ENCODE measurements at places on chromosomes 6 and 20.

DNA sequence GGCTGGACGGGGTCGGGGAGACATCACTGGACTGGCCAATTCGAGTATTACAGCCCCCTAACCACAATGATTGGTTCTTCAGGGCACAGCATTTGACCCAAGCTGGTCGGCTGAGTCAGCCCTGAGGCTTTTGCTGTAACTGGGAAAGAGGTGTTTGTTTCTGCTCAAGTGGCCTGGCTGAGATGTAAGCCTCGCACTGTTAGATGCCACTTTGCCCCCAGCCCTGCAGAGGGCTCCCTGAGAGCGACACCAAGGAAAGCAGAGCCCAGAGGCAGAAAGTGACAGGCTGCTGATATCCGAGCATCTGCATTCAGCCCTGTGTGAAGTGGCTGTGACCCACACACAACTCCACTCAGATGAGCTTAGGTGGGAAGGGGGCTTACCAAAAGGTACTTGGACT, 19.4 kb downstream of the ERGIC3 start:
- DNase-seq, result no peak

DNA sequence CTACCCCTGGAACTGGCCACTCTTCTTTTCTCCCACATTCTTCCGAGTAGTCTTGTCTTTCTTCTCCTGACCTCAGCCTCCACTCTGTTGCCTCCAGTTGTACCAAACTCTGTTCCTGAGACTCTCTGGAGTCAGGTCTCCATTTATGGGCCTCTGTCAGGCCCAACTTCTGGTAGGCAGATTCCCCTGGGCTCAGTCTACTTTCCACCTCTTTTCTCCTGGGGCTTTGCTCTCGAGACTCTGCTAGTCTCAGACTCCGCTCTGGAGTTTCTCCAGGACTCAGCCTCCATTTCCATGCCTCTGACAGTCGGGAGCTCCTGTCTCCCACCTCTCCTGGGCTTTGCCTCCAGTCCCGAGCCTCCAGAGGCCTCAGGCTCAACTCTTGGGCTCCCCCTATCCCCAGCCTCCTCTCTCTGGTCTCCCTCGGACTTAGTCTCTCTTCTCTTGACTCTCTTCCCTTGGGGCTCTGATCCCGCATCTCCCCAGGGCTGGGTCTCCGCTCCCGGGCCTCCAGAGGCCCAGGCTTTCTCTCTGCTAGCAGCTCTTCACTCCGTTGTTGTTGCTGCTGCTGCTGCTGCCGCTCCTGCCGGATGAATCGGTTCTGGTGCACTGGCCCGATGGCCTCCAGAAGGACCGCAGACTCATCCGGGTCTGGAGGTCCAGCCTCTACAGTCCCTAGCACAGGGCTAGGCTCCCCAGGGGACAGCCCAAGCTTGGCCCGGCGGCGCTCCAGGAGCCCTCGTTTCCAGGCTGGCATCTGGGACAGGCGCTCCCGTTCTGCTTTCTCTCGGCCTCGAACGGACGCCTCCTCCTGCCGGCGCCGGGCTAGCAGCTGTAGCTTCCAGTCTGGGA, 1.1 kb downstream of the PPP1R18 start:
- DNase-seq, result no peak

DNA sequence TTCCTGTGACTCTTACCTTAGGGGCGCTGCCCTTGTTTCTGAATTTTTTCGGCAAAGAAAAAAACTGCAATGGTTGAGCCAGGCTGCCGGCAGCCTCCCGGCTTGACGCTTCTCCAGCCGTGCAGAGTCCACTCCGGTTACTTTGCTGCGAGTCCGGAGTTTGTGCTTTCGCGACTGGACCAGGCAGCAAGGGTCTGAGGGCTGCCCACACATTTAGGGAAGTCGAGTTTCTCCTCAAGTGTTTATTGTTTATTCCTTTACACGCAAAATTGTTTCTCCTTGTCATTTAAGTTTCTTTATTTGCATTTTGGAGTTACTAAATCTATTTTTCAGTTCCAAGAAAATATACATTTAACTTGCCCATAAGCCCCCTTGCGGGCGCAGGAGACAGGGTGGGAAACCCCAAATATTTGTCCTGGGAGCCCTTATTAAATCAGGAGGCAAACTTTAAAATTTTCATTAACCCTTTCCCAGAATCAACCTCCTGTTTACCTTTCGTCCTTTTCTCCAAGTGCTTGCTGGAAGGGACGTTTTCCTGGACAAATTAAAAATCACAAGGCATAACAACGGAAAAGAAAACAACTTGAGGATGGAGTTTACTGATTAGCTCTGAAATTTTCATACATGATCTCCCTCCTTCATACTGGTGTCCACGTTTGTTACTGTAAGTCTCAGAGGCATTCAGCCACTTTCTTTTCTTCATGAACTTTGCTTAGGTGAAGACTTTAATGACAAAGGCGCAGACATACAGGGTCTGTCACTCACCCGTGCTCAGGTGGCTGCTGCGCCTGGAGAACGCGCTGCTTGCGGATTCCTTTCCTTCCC, 1.7 kb upstream of the PDE10A start:
- no peak for DNase-seq

- DNase-seq, result no peak
These were observed 80.4 kb upstream of the SPTLC3 start for GRCh38 chr20:12928358-12928754.

GRCh38 chr20:47059536-47059935, 164.9 kb downstream of the EYA2 start:
- no peak for DNase-seq

GRCh38 chr20:39452583-39453340, 490.6 kb downstream of the DHX35 start:
- no peak for DNase-seq

- DNase-seq, result no peak
These were observed 11.3 kb downstream of the FKBP5 start for GRCh38 chr6:35677456-35677855.

DNA sequence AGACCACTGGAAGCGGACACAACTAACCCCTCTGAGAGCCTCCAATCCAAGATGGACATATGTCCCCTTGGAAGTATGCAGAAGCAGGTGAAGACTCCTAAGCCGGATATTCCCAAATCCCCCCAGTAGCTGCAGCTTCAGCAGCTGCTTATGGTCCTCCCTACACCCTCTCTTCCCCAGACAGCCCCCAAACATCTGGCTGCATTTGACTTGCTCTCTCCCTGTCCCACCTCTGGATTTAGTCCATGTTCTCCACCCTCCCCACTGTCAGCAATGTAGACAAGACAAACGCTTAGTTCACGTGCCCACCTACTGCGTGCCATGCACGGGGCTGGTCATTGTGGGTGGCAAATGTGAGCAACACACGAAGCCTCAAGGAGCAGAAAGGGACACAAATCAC, 4.6 kb upstream of the ADAM33 start:
- no peak for DNase-seq

DNA sequence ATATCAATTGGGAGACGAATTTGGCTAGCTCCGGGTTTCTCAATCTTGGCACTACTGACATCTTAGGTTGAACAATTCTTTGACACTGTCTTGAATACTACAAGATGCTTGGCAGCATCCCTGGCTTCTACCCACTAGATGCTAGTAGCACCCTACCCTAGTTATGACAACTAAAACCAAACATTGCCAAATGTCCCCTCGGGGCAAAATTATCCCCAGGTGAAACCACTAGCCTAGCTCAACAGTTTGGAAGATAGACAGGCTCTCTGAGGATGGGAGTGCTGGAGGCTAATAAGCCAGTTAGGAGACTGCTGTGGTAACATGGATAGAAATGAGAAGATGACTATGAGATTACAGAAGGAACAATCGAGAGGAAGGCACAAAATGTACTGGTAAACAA, 20.9 kb downstream of the CCNC start:
- DNase-seq, result no peak

GRCh38 chr6:169198885-169199284, 54.8 kb downstream of the THBS2 start:
- no peak for DNase-seq

GRCh38 chr6:133456944-133457343, 215.8 kb downstream of the EYA4 start:
- DNase-seq, result no peak

DNA sequence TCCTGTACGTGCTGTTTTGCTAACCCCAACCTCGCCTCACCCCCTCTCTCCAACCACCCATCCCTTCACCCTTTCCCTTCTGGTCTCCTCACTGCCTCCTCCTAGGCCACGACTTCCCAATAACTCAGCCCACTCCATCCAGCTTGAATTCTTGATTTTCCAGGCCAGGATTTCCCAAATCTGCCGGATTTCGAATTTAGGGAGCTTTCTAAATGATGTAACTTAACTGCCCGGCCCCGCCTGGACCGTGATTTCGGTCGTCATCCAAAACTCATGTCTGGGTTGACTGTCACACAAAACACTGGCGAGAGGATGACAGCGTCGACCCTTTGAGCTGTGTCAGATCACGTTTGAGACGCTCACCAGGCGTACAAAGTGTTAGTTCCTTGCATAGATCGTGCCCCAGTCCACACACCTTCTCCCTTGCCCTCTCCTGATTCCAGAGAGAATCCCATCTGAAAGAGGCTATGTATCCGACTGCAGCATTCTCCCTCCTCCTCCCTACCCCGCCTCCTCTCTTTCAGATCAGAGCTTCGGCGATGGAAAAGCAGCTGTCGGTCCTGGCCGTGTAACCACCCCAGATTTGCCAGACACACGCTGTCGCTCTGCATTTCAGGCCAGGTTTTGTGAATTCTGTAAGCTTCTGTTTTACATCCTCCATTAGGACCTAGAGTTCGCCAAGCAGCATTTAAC, 168.2 kb downstream of the GPX5 start:
- DNase-seq, result no peak

GRCh38 chr20:51190783-51191180, 167.9 kb upstream of the KCNG1 start:
- DNase-seq, result no peak

DNA sequence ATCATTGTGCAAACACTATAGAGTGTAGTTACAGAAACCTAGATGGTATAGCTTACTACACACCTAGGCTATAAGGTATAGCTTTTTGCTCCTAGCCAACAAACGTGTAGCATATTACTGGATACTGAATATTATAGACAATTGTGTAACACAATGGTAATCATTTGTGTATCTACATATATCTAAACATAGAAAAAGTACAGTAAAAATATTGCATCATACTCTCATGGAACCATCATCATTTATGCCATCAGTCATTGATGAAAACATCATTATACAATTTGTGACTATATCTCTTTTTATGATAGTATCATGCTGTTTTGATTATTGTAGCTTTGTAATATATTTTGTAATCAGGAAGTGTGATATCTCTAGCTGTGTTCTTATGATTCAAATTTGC, 21.0 kb upstream of the HCRTR2 start:
- DNase-seq, result no peak

DNA sequence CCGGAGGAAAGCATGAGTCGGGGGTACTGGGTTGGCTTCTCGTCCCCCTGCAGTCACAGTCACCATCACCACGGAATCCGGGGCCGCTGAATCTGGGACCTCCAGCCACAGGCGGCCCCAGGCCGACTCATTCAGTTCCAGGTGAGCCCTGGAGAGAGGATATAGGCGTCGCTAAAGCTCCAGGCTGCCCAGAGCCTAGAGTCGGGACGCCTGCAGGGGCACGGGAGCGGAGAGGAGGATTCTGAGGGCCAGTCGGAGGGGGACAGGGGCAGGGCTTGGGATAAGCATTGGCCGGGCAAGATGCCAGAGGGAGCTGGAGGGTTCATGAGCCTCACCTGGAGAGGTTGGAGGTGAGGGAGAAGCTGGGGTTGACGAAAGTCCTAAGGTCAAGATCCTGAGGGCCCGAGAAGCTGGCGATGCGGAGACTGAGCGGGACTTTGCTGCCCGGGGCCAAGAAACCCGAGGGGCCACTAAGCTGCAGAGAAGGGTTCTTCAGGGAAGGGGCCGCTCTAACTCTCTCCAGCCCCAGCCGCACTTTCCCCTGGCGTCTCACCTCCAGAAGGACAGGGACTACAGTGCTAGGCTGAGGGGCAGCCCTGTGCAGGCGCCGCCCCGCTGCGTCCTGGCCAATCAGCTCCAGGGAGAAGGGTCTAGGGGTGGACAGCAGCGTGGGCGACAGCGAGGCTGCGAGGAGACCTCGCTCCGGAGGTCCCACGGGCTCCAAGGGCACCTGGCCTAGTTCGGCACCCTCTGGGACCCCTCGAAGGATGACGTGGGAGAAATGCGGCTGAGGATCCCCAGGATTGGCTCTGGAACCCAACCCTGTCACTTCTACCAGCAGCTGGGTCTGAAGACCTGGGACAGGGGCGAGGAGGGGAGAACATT, 3.7 kb downstream of the SAPCD1 start:
- no peak for DNase-seq

- no peak for DNase-seq
These were observed 251.6 kb downstream of the KCNQ5 start for GRCh38 chr6:72873433-72873832.

DNA sequence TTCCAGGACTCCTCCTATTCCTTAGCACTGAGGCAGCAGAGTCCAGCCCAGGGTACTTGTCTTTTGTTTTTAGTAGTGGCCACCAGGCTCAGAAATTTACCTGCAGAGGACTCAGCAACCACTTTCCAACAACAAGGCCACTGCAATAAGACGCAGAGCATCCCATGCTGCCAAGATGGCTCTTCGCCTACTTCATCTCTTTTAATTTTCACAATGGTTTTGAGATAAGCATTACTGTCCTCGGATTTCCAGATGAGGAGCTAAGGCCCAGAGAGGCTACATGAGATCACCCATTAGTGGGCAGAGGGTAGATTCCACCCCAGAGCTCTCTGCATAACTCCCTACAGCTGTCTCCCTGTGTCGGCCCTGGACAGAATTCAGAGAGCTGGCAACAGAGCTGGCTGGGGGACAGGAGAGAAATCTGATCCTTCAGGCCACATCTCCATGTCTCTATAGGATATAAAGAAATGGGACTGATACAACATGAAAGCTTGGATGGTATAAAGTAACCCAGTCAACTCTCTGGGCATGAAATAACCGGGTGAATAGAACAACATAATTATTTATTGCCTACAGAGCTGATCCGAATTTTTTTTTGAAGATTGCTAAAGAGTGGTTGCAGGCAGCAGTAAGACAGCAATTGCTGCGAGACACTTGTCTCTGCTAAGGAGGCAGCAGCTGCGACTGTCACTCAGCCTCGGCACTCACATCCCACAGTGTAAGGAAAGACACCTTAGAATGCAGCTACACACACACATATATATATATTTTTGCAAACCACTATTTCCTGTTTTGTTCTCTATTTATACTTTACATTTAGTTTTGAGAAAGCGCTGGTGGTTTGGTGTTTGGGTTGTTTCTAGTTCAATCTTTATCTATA, 37.2 kb downstream of the SCML4 start:
- no peak for DNase-seq

GRCh38 chr20:34604980-34605788, 46.7 kb downstream of the MAP1LC3A start:
- no peak for DNase-seq

GRCh38 chr6:166201878-166202277, 34.2 kb upstream of the TBXT start:
- DNase-seq, result no peak

DNA sequence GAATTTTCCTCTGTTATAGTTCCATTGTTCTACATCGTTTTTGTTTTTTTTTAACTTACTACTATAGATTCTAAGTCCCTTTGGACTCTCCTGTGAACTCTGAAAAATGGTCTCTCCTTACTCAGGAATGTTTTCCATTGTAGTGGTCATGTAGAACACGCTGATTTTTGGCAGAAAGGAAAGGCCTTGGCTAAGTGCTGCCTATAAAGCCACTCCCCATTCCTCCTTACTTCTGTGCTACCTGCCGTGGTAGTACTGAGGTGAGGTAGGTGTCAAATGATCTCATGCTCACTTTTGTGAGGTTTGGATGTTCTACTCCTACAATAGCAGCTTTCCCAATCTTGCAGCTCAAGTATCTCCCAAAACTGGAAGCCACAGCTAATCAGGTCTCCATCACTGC, 270.7 kb downstream of the SLC35F1 start:
- no peak for DNase-seq

GRCh38 chr20:61587036-61587435, 335.0 kb downstream of the CDH4 start:
- DNase-seq, result no peak

- peak; percentile 24 for DNase-seq
These were observed 578 bp downstream of the RGL2 start for GRCh38 chr6:33297956-33298772.
